HEK293T (cell line): ENCODE measurements at places on chromosomes 1 and 21.

GRCh38 chr1:1433804-1434130 lies 1.7 kb upstream of the VWA1 start:
- DNase-seq, result peak; percentile 14

- no peak for DNase-seq
Observed at GRCh38 chr1:54950006-54950368, 30.4 kb upstream of the TMEM61 start.

DNA sequence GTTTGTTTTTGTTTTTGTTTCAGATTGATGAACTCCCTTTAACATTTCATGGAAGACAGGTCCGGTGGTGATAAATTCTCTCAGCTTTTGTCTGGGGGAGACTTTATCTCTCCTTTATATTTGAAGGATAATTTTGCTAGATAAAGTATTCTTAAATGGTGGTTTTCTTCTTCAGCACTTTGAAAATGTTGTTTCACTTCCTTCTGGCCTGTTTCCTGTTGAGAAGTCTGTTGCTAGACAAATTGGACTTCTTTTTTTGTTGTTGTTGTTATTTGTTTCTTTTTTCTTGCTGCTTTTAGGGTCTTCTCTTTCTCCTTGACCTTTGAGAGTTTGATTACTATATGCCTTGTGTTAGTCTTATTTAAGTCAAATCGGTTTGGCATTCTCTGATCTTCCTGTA lies 50.8 kb downstream of the CRP start:
- DNase-seq, result no peak

DNA sequence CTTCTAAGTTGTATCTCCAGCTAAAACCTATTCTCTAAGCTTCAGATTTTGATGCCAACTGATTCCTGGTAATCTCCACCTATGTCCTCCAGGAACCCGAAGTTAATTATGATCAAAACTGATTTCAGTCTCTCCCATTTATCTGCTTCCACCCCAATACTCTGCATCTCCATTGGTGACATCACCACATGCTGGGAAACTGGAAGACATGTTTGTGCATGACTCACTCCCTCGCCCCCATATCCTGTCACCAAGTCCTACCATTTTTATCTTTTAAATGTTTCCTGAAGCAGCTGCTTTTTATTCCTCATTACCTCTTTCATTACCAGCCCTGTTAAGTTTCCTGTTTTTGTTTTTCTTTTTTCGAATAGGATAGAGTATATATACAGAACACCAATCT lies 228.5 kb downstream of the LRRC40 start:
- DNase-seq, result no peak

DNA sequence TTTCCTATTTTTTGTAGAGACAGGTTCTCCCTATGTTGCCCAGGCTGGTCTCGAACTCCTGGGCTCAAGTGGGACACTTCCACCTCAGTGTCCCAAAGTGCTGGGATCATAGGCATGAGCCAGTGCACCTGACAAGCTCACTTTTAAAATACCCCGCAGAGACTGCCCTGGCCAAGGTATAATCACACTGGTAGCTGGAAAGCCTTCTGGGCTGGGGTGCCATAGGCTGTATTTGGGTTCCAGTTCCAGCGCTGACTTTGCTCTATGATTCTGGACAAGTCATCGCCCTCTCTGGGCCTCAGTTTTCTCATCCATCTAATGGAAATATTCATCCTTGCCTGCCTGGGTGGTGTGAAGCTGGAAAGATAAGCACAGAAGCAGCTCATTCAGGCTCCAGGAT lies 10.4 kb downstream of the LDLRAD1 start:
- DNase-seq, result no peak

DNA sequence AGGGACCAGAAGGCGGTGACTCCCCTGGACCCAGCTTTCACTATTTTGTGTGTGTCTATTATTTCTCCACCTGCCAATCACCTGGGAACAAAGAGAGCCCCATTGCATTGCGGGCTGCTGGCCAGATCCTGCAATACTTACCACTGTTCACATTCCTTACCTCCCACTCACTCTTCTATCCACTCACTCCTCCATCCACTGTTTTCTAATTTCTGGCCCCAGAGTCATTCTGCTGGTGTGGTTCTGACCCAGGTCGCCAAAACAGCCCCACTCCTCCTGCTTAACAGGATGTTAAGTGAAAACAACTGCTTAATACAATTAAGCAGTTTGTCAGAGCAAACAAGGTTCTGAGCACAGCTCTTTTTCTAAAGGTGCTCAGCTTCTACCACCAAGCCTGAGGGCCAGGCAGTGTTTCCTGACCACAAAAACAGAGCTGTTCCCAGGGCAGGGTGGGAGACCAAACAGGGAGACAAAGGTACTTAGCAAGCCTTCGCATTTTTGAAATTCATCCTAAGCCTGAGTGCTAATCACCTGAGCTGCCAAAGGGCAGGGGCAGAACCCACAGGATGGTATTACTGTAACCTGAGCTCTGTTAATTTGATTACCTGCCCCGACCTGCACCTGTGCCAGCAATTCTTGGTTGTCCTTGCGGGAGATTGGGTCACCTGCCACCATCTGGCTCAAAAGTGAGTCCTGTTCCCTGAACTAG lies 38.5 kb upstream of the EFCAB14 start:
- no peak for DNase-seq

GRCh38 chr1:223748405-223748772 lies 36.0 kb downstream of the CAPN2 start:
- no peak for DNase-seq

DNA sequence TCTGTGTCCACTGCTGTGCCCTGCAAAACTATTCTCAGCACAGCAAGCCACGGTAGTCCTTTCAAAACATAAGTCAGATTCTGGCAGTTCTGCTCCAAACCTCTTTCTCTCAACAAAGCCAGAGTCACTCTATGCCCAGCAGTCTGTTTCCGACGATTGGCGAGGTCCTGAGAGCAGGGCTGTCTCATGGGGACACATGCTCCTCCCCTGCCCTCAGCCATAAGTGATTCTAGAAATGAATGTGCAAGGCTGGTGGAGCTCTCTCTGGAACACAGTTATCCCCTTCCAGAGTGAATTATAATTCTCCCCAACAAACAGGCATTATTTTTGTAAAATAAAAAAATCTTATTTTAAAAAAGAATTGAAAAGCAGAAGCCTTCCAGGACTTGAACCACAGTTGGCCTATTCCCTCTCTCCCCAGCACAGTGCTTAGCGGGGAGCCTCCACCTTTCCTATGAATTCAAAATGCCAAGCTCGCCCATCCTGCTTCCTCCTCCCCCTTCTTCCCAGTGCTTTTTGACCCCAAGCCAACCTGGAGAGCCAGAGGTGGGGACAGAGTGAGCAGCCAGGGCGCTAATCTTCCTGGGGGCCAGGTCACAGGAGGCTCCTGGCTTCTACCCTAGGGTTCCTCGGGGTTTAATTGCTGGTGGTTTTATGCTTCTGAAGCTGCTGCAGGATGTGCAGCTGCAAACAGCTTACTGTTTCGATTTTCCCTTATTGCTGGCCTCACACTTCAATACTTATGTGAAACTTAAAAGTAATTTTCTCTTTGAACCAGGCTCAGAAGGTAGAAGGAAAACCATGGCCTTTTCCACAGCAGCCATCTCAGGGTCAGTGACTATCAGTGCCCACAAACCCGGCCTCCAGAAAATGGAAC lies 41.1 kb downstream of the KCNJ6 start:
- DNase-seq, result no peak

DNA sequence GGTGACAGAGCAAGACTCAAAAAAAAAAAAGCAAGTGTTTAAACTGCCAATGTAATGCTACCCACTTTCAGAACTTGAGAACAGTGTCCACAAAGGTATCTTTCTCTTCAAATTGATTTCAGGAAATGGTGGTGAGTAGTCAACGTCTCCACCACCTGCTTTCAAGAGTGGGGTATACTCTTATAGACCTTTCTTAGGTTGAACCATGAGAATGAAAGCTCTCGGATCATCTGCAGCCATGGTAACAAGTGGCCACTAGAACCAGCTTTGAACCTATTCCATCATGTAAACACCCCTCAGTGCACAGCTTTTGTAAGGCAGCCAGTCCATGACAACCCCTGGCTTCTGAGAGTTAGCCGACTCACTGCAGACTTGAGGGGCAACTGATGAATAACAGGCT lies 107.4 kb downstream of the NTPCR start:
- DNase-seq, result no peak

GRCh38 chr1:188269956-188270355 lies 1441.2 kb downstream of the PLA2G4A start:
- no peak for DNase-seq

GRCh38 chr21:45013260-45013841 lies 61.0 kb upstream of the ADARB1 start:
- DNase-seq, result no peak

DNA sequence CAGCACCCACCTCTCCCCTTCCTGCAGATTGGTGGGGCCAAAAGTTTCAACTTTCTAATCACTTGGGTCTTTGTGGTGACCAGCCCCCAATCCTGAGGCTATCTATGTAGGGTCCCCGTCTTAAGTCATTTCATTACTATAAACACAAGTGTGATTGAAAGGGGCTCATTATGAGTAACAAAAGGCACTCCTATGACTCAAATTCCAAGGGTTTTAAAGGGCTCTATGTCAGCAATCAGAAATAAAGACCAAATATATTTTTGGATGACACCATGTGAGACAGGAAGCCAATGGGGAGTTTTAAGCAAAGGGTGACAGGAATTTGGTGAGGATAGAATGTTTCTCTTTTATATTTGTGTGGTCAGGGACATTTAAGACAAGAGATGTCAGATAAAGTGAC lies 6.2 kb downstream of the ERO1B start:
- no peak for DNase-seq

DNA sequence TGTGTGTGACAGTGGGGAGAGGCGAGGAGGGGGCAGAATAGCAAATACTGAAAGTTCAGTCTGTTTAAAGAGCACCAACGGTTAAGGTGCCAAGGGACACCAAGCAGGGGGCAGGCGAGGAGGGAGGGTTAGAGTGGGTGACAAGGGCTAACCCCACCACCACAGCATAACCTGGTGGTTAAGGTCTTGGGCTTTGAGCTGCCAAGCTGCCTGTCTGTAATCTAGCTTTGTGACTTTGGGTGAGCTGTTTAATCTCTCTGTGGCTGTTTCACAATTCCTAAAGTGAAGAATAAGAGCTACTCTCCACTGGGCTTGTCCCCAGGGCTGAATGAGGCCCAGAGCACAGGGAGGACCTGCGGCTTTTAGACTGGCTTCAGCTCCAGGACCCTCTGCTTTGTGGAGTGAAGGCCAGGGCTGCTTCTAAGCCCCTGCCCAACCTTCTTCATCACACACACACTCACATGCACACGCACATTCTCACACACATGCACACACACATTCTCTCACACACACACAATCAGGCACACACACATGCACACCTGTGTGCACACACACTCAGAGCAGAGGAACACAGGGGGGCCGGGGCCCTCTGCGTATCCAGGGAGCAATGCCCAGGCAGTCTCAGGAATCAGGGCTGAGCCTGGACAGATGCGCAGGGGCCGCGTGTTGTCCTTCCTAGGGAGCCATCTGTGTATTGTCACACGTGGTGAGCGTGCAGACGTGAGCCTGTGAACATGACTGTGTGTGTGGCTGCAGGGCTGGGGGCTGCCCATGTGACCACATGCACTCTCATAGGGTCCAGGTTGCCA lies 101.6 kb upstream of the TARDBP start:
- no peak for DNase-seq
